ENCODE measurements at places on chromosomes 13 and 19. TPM values are rescaled to one million over a fixed set of nuclear protein-coding genes. Genes with fewer than 3 reads are reported as not detected.

DNA sequence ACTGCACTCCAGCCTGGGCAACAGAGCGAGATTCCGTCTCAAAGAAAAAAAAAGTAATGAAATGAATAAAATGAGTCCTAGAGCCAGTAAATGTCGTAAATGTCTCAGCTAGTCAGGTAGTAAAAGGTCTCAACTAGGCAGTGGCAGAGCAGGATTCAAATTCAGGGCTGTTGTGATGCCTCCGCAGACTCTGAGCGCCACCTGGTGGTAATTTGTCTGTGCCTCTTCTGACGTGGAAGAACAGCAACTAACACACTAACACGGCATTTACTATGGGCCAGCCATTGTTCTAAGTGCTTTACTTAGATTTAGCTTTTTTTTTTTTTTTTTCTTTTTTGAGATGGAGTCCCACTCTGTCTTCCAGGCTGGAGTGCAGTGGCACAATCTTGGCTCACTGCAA, 30.2 kb downstream of the CYP2F1 start:
- peak; percentile 83 for DNase-seq

- DNase-seq = no peak
Observed at GRCh38 chr13:108060111-108060510, 155.2 kb downstream of the LIG4 start.

GRCh38 chr13:33279414-33280278, 5.9 kb downstream of the STARD13 start:
- no peak for DNase-seq

DNA sequence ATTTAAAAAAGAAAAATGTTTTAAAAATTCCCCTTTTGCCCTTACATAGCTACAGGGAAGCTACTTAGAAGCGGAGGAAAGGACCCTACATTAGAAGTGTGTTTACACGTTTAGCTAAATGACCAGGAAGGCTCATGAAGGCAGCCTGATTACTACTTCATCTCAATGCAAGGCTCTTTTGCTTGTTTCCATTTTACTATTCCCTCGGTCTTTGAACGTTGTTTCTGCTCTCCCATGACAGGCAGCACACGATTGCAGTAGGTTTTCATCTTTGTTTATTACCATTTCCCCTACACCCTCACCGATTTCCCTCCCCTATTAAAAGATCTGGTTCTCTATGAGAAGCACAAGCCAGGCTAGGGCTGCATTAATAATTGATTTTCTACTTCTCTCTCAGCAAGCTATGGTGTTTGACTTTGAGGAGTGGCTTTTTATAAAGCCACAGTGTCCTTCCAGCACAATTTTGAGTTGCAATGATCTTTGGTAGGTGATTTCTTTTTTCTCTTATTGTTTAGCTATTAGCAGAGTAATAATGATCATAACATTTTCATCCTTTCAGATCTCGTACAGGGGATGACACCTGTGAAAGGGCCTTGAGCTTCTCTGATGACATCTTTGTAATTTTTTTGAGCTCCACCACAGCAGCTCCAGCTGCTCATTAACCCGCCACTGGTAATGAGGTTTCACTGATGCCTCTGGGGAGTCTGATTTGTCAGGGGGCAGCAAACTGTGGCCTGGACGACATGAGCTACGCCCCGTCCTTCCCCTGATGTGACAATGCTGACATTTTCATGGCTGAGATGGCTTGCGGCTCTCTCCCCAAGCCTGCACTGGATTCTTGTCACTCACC, 670.3 kb downstream of the UQCRFS1 start:
- DNase-seq = no peak

DNA sequence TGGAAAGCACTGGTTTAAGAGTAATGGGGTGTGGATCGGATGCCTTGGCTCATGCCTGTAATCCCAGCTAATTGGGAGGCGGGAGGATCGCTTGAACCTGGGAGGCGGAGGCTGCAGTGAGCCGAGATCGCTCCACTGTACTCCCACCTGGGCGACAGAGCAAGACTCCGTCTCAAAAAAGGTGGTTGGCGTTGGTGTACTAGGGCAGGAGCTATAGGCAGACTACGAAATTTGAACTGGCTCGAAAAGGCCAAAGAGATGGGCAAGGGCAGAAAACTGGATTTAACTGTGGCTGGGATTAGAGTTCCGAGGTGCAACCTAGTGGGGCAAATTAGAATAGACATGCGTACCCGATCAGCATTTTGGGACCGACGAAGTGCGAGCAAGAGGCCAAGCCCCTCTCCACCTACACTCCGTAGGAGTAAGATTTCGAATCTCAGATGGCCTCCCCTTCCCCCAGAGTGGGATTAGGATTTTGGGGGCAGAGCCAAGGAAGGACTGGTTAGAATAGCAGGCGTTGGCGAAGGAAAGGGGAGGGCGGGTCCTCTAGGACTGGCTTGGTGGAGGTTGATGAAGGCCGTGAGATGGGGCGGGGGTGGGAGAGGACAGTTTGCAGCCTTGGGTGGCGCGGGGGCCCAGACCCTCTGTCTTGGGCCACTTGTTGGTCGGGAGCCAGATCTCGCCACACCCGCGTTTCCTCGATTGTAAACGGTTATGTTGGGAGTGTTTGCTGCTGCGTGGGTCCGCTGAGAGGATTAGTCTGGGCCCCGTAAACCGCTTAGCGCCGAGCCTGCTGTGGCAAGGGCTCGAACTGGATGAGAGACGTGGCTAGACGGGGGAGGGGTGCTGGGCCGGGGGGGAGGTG, 2.0 kb upstream of the INAFM1 start:
- peak; percentile 63 for DNase-seq

Gene ZNF575
- total RNA-seq = 2.8 TPM

Data from lower lobe of right lung (tissue), 2 donors.